ENCODE measurements at places on chromosomes 12 and 14.

GRCh38 chr12:26719852-26720251 is 113.1 kb downstream of the ITPR2 start:
- no peak for DNase-seq

GRCh38 chr14:104548802-104549535 is 30.6 kb upstream of the C14orf180 start:
- no peak for DNase-seq

GRCh38 chr12:47739979-47740378 is 14.7 kb upstream of the ENDOU start:
- no peak for DNase-seq

DNA sequence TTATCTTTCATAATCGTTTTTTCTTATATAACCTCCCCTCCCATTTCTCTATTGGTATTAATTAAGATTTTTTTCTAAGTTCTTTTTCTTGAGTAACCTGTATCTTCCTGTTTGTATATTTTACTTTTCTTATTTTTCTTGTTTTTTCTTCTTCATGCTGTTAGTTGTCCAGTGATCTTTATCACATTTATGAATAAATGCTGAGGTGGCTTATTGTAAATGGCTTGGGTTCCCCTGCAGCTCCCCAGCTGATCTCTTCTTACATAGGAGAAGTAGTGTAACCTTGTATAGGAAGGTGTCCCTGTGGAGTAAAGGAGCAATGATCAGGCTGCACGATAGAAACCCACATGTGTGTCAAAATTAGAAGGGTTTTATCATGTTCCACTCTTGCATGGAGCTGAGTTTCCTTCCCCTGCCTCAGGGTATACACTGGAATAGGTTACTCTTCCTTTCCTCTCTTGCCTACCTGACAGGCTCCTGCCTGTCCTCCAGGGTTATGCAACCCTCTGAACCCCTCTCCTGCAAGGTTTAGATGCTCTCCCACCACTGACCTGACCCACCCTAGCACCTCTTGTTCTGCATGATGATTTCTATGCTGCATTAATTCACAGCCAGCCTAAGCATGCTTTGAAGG is 334.8 kb upstream of the RGS6 start:
- no peak for DNase-seq

GRCh38 chr12:113048716-113049127 is 7.8 kb upstream of the DTX1 start:
- DNase-seq: peak; percentile 62

Data from EL (cell line).